ENCODE measurements at places on chromosomes 5 and 9.

DNA sequence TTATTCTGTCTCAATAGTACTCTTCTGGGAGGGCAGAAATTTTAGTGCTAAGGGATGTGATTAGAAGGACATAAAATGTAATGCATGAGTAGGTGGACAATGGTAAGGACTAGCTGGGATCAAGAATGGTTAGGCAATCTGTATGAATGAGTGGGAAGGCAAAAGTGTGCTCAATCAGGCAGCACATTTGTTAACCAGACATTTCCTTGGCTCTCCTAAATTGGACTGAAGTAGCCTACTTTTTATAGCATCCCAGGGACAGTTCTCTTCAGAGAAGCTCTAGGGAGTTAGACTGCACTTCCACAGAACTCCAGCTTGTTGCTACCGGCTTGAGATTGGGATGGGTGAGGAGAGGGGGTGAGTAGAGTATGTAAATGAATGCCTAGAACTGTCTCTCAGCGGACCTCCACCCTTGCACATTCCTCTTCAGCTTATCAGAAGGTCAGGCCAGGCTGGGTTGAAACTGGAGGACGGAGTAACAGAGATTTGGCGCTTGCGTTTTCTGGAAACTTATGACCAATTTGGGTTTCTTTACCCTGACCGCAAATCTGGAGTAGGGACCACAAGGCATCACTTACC lies 19.0 kb upstream of the ARL14EPL start:
- no peak for DNase-seq

DNA sequence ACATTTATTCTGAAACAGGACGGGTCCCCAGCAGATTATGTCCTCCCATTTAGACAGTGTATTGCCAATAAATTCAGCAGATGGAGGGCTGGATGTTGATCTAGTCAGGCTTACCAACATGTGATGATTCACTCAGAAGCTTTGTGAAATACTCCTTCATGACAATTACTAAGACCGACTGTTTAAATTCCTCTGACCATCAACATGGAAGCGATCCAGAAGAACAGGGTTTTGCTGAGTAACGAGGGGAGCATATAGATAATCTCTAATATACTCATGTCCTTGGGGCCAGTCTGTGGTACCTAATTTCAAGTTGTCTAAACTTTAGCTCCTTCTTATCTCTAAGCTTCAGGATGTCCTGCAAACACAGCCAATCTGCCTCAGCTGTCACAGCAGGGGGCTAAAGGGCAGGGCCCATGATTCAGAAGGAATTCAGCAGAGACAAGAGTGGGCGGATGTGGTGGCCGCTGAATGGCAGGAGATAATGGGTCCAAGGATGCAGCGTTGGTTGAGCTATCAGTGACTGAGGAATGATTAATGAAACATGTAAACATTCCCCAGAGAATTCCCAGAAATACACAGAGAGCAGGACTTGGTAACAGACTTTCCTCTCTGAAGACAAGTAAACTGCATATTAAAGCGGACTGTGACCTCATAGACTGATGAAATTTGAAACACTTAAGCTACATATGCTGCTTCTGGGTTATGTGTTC lies 109.4 kb downstream of the ANKRD55 start:
- DNase-seq, result no peak

DNA sequence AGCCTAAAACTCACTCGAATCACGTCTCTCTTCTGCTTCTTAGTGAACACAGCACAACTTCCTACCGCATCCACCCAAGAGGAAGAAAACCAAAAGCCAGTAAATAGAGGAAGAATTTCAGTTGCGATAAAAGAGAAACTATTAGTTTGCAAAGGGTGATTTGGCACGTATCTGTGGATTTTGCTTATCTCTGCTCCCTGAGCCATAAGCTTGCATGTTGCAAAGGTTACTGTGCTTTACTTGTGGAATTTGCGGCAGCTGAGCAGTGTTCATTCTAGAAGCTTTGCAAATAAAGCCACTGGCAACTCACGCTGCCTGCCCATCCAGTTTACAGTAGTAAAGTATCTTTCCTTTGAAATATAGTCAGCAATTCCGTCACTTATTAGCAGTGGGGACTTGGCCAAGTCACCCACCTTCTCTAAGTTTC lies 149.0 kb upstream of the PCA3 start:
- DNase-seq, result no peak

DNA sequence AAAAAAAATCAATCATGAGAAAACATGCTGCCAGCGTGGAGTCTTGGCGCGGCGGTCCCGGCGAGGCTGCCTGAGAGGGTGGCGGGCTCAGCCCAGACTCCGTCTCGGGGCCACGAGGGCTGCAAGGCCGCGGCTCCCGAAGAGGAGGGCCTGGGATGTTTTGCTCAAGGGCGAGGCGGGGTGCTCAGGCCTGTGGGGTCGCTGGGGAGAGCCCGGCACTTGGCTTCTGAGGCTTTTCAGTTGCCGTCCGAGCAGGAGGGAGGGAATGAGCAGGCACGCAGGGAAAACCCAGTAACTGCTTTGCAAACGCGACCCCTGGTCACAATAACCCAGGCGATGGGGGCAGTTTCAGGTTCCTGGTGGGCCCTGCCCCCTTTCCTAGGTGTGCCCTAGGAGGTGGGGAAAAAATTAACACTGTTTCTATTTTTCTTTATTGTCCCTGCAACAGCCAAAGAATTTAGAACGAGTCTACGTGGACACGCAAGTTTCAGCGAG lies 3.2 kb upstream of the IRX2 start:
- no peak for DNase-seq

- DNase-seq, result no peak
These were observed 61.0 kb upstream of the BASP1 start for GRCh38 chr5:17156463-17156862.
